Amniotic epithelial cell (primary cell): ENCODE measurements at places on chromosomes 7 and 10.

GRCh38 chr7:120603366-120603765, 254.6 kb downstream of the TSPAN12 start:
- DNase-seq: no peak

- no peak for DNase-seq
Observed at GRCh38 chr10:42875798-42876341, 93.3 kb downstream of the BMS1 start.

GRCh38 chr10:106106114-106106513, 1058.4 kb downstream of the SORCS1 start:
- DNase-seq: peak; percentile 40

- no peak for DNase-seq
Observed at GRCh38 chr10:133013463-133013862, 71.1 kb upstream of the CFAP46 start.

DNA sequence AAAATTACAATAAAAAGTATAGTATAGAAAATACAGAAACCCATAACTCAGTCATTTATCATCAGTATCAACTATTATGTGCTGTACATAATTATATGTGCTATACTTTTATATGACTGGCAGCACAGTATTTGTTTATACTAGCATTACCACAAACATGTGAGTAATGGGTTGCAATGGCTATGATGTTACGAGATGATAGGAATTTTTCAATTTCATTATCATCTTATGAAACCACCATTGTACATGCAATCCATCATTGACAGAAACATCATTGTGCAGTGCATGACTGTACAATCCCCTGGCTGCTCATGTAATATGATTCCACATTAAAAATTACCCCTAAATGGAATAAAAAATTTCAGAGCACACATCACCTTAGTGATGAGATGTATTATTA, 55.7 kb upstream of the TMEM229A start:
- DNase-seq: peak; percentile 89

- peak; percentile 84 for DNase-seq
Observed at GRCh38 chr7:116522247-116522646, 2.6 kb upstream of the CAV1 start.

DNA sequence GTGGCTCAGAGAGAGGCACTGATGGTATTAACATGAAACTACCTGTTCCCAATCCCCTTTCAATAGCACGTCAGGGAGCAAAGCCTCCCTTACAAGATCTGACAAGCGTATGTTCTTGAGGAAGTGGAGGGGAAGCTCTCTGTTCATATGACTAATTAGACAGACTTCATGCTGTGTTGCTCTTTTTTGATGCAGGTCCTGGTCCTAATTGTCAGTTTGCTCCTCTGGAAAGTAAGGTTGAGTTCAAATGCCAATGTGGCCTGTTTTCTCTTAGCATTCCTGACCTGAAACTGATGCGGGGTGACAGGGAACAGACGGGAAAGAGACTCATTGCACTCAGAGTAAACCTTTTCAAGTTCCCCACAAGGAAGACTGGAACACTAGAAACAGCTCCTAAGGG, 27.0 kb upstream of the TBX20 start:
- DNase-seq: no peak

DNA sequence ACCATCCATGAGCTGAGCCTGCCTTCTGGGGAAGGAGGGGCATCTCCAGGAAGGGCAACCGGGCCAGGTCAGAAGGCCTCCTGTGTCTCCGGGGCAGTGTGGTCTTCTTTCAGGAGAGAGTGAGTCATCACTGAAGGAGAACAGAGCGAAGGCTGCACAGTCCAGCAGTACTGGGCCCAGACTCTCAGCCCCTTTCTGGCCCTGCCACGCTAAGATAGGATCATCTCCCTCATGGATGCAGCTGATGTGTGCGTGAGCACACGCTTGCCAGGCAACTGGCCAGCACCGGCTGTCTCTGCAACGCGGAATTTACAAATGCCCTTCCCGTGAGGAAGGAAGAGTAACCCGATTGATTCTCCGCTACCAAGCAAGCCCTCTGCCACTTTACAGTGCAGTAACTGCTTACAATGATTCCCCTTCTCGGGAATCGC, 328.2 kb downstream of the TNS3 start:
- peak; percentile 88 for DNase-seq
